BE2C (cell line): ENCODE measurements at places on chromosomes 13 and 19.

DNA sequence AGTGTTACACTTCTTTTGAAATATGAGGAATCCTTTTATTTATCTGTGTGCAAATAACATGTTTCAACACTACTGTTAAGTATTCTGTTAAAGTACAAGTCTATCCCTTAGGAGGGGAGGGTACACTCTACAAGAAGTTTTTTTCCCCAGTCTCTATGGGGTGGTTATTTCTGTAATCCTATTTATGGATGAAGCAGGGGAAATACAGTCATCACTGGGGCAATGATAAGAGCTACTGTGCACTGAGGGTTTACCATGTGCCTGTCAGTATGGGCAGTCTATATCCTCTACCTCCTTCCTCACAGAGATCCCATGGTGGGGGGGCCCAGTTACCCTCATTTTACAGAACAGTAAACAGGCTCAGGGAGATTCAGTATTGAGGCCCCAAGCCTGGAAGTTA, 16.6 kb upstream of the TRIM13 start:
- no peak for DNase-seq

DNA sequence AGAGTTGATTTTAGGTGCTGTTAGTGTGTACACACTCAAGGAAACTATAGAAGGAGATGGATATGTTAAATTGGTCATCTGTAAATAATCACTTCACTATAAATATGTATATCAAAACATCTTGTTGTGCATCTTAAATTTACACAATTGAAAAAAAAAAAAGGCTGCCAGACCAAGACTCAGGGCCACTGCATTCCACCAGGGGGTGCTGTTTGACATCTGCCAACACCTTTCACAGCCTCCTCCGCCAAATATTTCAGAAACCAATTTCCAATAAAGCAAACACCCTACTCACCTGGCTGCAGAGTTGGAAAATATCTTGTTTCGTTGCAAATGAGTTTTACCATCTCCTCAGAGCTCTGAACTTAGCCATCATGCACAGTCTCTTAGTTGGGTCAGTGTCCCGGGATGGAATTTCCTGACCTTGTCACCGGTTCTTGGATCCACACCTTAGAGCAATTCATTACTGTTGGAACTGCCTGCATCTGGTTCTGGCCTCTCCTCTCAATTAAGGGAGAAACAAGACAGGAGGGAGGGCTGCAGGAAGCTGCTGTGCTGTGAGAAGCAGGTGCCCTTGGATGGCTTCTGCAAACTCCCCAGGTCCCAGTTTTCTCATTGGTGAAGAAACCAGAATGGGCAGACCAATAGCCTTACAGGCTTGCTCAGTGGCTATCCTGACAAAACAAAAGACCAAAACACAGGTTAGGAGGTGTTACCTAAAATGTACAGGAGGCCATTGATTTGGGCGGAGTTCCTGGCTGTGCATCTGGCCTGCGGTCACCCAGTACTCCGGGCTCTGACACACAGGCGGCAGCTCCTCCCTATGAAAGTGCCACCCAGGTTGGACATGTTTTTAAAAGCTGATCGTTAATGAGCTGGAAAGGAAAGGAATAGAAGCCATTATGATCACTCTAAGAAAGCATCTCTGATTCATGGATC, 746.6 kb downstream of the UQCRFS1 start:
- DNase-seq = peak; percentile 41

DNA sequence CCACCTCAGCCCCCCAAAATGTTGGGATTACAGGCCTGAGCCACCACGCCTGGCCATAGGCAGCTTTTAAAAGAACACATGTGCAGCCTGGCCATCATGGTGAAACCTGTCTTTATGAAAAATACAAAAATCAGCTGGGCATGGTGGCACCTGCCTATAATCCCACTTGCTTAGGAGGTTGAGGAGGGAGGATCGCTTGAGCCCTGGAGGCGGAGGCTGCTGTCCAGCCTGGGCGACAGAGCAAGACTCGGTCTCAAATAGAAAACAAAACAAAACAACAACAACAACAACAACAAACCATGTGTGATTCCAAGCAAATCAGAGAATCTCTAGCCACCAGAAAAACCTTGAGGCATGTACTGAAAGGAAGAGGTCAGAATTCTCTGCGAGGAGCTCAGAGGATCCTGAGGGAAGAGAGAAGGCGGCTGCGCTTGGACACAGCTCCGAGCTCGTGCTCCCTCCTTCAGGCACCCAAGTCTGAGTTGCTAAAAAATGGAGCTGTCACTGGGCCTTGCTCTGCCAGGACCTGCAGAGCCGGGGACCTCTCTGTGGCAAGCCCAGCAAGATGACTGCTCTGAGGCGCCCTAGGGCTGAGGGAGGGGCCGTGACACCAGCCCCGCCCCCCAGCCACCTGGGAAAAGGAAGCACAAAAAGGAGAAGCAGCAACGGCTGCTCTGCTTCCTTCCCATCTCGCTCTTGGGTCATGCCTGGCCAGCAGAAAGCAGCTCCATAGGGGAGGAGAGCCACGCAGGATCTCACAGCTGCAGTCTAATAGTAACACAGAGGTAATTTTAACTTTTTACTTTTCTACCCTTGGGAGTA, at the start of gene ARL11:
Gene ARL11 (plus strand): TSS at position 677 of the 822 bp plus-strand sequence. CDS start 1,941 bp downstream, outside the sequence.
- DNase-seq = peak; percentile 22

- DNase-seq = no peak
These were observed 29.5 kb downstream of the COL4A1 start for GRCh38 chr13:110277357-110277975.

DNA sequence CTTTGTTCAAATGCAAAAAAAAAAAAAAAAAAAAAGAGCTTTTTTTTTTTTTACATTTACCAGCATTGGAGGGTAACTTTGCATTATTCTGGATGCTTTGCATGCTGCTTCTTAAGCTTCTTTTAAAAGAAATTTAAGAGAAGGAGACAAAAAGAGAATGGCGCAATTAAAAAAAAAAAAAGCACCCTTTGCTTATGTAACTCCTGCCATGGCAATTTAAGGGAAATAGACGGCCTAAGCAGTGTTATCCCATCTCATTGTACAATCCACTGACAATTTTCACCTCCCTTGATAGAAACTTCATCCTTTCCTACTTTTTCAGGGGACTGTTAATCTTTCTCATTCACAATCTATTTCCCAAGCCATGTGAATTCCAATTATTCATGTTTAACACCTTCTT, 129.8 kb downstream of the KCTD12 start:
- DNase-seq = no peak

DNA sequence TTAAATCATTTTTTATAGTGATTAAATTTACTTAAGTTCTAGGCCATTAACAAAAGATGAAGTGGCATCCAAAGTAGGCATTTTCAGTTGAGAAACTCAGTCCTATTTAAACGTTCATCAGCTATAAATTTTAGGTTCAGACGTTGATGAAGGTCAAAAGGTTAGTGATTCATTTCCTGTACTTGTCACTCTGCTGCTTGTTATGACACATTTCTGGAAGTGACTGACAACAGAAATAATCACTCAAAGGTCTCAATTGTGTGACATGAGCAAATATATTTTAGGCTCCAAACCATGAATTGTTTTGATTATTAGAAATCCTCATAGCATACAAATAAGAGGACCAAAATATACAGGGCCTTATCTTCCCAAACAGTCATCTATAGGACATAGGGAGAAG, 10.3 kb upstream of the EDNRB start:
- DNase-seq = no peak

DNA sequence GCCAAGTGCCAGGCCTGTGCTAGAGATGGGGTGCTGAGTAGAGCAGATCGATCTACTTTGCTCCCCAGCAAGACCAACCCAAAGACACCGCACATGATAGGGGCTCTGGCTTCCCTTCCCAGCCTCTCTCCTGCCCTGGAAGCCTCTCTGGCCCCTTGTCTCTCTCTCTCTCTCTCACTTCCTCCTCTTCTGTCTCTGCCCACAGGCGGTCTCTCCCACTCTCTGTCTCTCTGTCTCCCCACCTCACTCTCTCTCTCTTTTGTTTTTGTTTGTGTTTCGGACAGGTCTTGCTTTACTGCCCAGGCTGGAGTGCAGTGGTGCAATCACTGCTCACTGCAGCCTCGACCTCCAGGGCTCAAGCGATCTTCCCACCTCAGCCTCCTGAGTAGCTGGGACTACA, 1.3 kb downstream of the SELENOV start:
- DNase-seq = no peak

GRCh38 chr13:28744656-28745055, 25.9 kb upstream of the SLC46A3 start:
- no peak for DNase-seq

DNA sequence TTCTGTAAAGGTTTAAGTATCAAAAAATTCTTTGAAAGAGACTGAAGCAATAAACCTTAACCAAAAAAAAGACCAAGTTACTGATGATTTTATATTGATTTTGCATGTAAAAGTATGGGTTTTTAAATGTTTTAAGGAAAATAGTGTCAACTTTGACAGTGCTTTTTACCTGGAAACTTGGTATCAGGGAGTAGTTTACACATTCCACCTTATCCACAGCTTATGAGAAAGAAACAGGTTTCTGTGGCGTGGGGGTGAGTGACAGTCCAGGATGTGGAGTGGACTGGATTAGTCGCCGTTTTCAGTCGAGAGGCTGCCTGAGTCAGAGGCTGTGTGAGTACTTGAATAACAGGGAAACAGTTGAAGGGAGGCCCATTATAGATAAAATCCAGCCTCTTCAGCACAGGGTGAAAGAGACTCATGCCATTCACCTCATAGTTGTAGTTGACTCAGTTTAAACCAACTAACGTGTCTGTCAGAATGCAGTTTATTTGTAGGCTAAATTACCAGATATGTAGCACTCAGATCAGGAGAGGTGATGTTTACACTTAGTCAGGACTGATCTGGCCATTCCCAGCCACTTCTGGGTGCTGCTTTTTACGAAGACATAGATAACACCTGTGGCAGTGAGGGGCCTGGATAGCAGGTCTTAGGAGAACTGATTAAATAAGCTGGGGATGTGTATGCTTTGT, 595 bp upstream of the GPR183 start:
- no peak for DNase-seq

- no peak for DNase-seq
These were observed 106.6 kb downstream of the MZT1 start for GRCh38 chr13:72620874-72621273.

DNA sequence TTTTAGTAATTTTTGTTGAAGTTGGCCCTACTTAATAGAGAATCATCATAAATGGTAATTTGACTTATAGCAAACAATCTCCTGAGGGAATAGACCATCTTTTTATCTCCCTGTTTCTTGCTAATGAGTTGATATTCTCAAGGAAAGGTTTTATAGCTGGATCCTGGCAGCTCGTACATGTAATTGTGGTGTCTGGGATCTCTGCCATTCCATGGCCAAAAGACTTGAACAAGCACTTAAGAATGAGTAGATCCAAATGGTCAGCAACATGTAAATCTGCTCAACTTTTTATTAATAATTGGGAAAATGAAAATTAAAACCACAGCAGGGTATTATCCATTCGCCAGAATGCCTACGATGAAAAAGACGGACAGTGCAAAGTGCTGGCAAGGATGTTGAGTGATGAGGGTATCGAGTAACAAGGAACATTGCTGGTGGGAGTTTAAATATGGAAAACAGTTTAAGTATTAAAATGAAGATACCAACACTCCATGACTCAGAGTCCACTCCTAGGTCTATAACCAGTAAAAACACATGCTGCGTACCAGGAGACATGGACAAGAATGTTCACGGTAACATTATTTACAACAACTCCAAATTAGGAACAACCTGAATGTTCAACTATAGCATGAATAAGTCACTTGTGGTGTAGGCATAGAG, 5.1 kb upstream of the GPR18 start:
- no peak for DNase-seq

DNA sequence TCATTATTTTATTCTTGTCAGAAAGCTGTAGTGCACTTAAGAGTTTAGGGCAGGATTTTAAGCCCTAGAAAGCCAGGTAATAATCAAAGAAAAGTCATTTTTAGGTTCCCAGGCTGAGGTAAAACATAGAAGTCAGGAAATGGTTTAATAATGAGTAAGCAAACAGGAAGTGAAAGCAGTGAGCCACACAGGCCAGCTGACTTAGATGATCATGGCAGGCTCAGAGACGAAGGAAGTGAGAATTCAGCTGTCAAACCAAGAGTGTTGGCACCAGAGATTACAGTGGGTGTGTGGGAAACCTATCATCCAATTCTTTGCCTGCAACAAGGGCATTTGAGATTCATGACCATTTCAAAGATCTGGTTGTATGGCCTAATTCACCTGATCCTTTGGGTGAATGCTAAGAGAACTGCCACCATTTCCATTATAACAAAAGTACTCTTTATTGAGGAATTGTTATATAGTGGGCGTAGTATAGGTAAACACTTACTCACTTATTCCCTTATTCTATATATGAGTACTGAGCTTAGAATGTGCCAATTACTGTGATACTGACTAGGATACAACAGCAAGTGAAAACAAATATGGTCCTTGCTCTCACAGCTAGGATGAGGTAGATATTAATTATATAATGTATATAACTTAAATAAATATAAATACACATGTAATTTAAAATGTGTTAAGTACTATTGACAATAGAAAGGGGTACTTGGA, 103.7 kb upstream of the EDNRB start:
- DNase-seq = no peak

DNA sequence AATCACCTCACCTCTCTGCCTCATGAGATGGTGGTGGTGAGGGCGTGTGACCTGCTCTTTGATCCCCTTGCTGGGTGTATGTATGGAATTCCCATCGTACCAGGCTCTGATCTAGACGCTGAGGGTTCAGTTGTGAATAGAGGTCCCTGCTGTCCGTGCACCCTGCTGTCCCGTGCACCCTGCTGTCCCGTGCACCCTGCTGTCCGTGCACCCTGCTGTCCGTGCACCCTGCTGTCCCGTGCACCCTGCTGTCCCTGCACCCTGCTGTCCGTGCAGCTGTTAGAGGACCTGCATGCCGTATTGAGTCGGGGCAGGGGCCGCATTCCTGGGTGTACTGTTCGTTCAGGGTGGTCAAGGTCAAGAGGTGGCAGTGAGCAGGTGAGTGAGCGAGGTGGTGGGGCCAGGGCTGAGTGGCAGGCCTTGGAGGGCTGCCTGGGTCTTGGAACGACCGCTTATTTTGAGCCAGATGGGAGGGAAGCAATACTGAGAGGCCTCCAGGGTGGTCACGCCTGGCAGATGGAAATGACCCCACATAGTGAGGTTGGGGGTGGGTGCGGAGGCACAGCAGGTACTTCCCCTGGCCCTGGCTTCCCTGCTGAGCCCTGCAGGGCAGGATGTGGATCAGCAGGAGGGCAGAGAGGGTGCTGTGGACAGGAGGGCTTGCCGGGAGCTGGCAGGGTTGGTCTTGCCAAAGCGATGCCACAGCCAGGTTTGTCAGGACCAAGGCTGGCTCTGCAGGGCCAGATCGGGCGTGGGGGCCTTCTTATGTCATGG, 4.6 kb upstream of the EPN1 start:
- DNase-seq = peak; percentile 49

- no peak for DNase-seq
These were observed 352.9 kb downstream of the FOXO1 start for GRCh38 chr13:40313269-40314200.

- no peak for DNase-seq
These were observed 4.4 kb downstream of the EFNB2 start for GRCh38 chr13:106530980-106531481.

DNA sequence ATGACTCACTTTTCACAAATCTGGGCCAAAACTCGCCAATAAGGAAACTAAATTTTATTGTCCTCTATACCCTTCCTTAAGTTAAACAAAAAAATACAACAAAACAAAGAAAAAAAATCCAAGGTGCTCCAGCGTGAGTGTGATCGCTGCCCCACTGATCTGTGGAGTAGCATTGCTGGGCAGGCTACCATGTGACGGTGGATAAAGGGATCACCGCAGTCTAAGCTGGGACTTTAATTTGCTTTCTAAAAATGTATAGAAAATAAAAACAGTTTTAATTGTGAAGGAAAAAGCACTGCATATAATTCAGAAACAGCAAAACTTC, 92.9 kb downstream of the FLT1 start:
- DNase-seq = no peak

- DNase-seq = peak; percentile 87
These were observed 37.8 kb downstream of the BRD4 start for GRCh38 chr19:15294561-15294990.
